Activated T-helper 1 cell treated with anti-CD3 and anti-CD28 coated beads, Interleukin-12 subunit alpha, Interleukin-12 subunit beta, Interleukin-2, Interleukin-4 antibody, amounts not matched to agents 30 ng/mL and 10 ng/mL and 1 ng/mL, durations not matched to agents 14 hours and 24 hours and 36 hours (primary cell): ENCODE measurements at places on chromosomes 12 and 14.

DNA sequence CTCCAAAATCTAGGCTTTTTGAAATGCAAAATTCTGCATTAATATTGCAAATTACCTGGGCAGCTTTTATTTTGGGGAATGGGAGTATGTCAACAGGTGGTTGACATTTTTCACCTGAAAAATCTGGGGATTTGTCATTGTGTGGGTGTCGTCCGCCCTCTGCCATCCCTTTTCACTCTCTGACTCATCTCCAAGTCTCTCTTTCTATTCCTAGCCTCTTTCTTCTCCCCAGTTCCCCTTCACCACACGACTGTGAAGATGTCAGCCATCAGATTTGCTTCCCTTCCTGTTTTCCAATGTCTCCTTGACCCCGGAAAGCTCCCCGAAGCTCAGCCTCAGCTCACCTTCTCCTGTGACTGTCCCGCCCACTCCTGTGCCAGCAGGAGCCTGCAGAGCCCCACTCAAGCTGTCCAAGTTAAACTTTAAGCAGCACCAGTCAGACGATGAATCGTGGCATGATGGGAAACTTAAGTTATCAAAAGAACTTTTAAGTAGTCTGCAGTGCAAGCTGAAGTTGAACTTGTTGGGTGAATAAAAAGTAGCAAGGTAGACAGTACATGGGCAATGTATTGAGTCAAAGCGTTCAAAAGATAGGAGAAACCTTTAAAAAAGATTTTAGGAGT, 590.2 kb downstream of the VRK1 start:
- DNase-seq: no peak

DNA sequence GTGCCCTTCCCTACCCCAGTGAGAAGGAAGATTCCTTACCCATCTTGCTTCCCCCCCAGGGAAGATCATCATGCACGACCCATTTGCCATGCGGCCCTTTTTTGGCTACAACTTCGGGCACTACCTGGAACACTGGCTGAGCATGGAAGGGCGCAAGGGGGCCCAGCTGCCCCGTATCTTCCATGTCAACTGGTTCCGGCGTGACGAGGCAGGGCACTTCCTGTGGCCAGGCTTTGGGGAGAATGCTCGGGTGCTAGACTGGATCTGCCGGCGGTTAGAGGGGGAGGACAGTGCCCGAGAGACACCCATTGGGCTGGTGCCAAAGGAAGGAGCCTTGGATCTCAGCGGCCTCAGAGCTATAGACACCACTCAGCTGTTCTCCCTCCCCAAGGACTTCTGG, 9.3 kb downstream of the PCK2 start:
- no peak for DNase-seq

DNA sequence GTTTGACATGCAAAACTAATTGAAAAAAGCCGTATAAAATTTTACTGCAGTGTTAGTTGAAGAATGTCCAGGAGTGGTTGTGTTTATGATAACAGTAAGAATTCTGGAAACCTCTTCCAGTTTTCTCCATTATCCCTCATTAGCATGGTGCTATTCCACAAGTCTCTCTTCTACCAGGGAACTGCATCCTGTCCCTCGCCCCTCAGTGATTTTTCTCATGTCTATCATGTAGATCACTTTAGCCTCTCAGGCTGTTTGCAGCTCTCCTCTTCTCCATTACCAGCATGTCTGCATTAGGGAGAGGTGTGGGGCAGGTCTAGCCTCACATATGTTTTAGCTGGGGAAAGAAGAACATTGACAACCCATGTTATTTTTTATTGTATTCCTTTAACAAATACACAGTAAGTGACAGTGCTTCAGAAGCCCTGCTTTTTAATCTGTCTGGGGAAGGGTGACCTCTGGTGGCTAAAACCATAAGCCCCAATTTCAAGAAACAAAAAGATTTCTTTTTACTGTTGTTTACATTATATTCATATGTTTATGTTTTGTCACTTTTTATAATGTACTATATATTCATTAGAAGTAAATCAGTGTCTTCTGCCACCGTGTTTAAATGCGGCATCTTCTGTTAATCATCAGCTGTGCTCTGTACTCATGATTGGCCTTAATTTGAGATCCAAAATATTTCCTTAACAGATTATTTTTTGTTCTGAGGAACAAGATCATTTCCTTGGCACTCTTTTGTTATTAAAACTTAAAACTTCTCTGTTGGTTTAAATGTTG, 70.7 kb downstream of the RASSF8 start:
- DNase-seq: no peak

- no peak for DNase-seq
Measured at GRCh38 chr12:65868133-65868705, 43.9 kb downstream of the HMGA2 start.

- DNase-seq: no peak
Measured at GRCh38 chr12:9710584-9711375, 22.1 kb downstream of the CLECL1 start.
